Activated CD8-positive, alpha-beta T cell treated with anti-CD3 and anti-CD28 coated beads, Interleukin-2, amount 10 ng/mL, durations not matched to agents 7 days and 5 days (primary cell): ENCODE measurements at places on chromosomes 1 and 21.

DNA sequence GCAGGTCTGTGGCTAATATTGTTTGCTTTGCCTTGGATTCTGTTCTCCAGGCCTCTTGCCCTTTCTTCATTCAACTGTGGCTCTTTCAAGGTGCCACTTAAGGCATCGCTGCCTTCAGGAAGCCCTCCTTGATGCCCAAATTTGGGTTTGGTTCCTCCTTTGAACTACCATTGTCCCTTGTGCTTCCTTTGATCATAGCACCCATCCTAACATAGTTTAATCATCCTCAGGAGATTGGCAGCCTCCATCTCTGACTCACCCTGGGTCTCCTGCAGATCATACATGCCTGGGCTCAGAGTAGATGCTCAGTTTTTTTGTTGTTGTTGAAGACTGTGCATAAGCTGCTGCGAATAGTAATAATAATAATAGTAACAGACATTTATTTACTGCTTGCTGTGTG is 54.4 kb upstream of the ACOT11 start:
- no peak for DNase-seq
- H3K27ac ChIP-seq, result no peak overlapping the region
- peaks cover 33% of the 10 kb centered on the region for H3K27me3 ChIP-seq
- H3K36me3 ChIP-seq, result no peaks in the 10 kb centered on the region

GRCh38 chr1:164688791-164689190 is 129.8 kb downstream of the PBX1 start:
- H3K36me3 ChIP-seq, result no peaks in the 10 kb centered on the region
- H3K4me3 ChIP-seq, result no peak overlapping the region
- H3K27ac ChIP-seq, result no peak overlapping the region
- H3K27me3 ChIP-seq, result no peaks in the 10 kb centered on the region
- H3K4me1 ChIP-seq, result no peaks in the 10 kb centered on the region
- no peak for DNase-seq

- no peaks in the 10 kb centered on the region for H3K4me1 ChIP-seq
- no peaks in the 10 kb centered on the region for H3K27me3 ChIP-seq
Observed at GRCh38 chr1:69776555-69776954, 208.8 kb downstream of the LRRC7 start.

DNA sequence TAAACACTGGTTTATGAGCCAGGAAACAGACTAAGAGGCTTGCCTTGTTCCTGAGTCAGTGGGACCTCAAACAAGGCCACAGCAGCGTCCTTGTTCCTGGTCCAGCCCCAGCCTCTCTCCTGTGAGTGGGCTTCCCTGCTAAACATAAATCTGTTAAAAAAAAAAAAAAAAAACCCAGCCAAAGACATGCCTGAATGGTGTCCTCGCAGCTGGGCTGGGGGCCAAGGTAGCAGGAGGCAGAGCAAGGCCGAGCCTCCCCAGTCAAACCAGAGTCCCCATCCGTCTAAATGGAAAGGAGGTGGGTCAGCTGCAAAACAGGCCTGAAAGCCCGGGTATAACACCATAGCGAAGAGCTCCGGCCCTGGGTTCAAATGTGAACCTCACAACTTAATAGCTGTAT is 18.1 kb upstream of the IFFO2 start:
- no peak for DNase-seq
- H3K4me1 ChIP-seq, result no peaks in the 10 kb centered on the region
- H3K27ac ChIP-seq, result no peak overlapping the region
- H3K4me3 ChIP-seq, result no peak overlapping the region

GRCh38 chr1:181151378-181152326 is 63.2 kb downstream of the IER5 start:
- peaks cover 54% of the 10 kb centered on the region for H3K4me1 ChIP-seq
- no peak overlapping the region for H3K27ac ChIP-seq
- DNase-seq, result no peak
- peaks cover 12% of the 10 kb centered on the region for H3K27me3 ChIP-seq

DNA sequence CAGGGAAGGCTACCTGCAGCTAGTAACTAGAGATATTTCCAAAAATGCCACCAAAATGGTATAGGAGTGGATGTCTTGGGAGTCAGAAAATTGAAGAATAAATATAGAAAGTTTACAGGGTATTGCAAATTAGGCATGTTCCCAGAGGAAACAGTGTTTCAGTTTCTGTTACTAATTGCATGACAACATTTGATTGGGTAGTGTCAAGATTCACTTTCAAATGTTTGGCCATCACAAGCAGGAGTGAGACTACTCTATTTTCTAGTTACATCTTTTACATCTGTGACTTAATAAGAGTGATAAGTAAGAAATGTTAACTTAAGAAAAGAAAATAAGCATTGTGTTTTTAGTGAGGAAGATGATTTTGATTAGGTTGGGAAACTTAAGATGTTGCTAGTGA is 30.2 kb downstream of the AMY1C start:
- DNase-seq, result no peak
- no peak overlapping the region for H3K27ac ChIP-seq
- H3K27me3 ChIP-seq, result no peaks in the 10 kb centered on the region
- H3K4me3 ChIP-seq, result no peak overlapping the region
- H3K4me1 ChIP-seq, result no peaks in the 10 kb centered on the region
